ENCODE measurements at places on chromosomes 11 and 22.

DNA sequence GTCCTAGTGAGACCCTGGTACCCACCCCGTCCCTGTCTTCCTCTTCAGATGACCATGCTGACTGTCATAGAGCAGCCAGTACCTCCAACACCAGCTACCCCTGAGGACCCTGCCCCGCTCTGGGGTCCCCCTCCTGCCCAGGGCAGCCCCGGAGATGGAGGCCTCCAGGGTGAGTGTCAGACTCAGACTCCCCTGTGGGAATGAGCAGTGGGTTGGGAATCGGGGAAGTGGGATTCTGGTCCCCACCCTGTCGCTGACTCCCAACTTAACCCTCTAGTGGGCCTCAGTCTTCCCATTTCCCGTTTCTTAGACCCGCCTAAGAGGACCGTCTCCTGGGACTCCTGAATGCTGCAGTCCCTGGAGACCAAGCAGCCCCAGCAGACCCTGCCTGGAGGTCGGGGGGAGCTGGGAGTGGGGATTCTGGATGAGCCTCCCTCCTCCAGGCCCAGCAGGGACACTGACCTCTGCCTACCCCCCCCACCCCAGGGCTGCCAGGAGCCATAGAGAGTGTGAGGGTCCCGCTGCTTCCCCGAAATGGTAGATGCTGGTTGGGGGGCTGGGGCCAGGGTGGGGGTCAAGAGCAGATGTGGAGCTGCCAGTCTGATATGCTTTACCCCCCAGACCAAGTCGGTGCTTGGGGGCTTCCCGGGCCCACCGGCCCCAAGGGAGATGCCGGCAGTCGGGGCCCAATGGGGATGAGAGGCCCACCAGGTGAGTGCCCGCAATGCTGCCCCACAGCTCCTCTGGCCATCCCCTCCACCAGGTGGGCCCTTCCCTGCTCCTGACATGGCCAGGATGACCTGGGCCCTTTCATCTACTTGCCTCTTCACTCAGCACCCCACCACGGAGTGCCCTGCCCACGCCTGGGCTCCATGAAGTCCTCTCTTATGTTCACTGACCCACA lies 25.5 kb downstream of the EMID1 start:
- no peak for DNase-seq

DNA sequence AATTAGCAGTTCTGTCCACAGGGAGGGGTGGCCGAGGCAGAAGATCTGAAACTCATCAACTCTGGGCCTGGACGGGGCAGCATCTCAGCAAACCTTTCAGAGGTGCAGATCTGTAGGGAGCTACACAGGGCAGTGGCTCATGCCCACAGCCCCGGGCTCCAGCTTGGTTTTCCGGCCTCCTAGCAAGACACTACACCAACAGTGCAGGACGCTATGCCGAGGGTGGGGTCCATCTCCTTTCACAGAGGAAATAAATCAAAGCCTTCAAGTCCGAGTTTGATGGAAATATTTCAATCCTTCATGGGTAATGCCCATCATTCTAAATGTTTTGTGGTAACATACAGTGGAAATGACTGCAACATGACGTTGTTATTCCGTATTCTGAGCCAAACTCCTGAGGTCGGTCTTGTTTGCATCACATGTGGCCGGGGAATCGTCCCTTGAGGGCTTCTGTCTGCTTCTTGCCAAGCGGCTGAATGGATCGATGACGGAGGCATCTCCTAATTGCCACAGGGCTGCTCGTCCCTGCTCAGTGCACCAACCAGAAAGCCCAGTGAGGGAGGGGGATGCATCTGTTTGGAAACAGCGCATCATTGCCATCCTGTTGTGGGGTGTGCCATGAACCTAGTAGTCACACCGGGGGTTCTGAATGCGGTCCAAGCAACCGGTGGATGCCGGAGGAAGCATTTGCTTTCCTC lies 30.0 kb downstream of the LINC01488 start:
- no peak for DNase-seq

DNA sequence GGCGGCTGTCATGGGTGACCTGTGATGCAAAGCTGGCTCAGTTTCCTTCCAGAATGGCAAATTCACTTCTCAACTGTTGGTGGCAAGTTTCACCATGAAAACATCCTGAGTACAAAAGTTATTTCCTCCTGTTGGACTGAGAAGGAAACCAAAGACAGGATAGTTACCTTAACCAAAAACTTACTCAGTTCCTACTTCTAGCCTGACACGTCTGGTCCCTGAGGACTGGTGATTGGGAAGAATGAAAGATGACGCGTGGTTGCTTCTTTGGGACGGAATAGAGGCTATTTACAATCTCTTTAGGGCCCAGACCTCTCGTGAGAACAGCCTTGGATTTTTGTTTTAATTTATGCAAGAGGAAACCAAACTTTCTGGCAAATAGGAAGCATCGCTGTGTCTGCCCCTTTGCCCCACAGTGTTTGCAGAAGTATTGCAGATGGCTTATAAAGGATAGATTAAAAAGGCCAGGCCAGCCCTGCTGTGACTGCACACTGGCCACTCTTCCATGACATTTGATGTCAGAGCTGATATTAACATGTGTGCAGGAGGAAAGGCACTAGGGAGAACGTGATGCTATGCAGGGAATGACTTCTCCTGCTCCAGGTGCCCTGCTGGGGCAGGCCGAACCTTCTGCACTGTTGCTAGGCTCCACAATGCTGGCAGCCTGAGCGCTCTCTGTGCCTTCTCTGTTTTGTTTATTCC lies 7.6 kb downstream of the VPS26B start:
- DNase-seq = no peak

GRCh38 chr11:121733858-121734257 lies 281.1 kb upstream of the SORL1-AS1 start:
- no peak for DNase-seq

DNA sequence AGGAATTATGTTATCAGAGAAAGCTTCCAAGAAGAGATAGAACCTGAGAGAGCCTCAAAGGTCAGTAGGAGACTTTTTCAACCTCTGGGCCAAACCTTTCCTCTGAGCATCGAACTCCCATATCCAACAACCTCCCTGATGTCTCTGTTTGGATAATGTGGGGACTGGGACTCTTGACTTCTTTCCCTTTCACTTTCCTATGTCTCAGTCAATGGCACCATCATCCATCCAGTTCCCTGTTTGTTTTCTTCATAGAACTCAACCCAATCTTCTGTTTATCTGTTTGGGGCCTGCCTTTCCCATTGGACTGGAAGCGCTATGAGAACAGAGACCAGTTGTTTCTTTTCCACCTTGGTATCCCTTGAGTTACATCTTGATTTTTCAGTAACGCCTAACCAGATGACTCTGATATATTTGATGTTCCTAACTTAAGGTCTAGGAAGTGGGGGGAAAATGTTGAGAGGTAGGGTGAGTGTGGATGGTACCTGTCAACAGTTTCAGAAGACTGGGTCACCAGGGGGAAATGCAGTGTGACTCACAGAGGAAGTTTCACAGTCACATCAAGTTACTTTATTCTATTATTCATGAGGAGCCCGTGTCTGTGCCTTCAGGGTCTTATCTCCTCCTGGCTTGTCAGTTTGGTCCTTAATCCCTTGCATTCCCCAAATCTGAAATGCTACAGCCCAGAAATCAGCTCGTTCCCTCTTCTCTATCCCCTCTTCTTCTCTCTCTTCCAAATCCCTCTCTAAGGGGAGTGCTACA lies 4.5 kb upstream of the KCNE3 start:
- DNase-seq = no peak

GRCh38 chr11:102564110-102564509 lies 33.6 kb upstream of the MMP7 start:
- no peak for DNase-seq

DNA sequence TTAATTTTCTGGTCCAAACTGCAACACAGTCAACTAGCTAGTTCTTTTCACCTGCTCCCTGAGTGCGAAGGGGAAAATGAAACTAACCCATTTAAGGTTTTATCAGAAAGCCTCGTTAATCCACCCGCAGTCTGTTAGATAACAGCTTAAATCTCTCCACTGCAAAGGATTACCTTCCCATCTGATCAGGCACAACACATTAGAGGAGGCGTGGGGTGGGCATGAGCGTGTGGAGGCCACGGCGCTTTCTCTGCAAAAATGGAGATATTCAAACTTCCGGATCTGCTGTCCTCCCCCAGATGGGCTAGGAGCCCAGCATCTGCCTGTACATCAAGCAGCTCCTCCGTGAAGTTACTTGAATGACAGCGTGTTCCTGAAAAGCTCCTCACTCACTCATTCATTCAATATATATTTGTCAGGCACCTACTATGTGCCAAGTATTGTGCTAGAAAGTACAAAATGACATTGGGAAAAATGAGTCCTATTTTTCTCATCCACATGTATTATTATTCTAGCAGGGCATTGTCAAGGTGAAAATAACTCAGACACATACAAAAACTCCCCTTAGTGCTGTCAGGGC lies 13.5 kb upstream of the ANKK1 start:
- DNase-seq = no peak

DNA sequence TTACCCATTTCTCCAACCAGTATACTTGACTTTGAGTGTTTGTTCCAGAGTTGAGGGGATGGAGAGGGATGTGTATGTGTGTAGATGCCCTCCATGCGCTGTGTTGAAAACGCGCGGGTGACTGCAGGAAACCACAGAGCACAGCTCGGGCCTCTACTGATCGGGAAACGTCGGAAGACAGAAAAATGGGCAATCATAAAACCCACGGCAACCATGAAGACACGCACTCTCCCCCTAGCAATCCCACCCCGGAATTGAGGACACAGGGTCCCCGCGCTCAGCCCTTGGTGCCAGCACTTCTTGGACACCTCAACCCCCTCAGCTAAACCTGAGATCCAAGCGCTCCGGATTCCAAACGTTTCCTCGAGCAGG lies 251 bp upstream of the UQCC3 start:
- no peak for DNase-seq

GRCh38 chr22:37803195-37803638 lies 4.5 kb upstream of the GCAT start:
- no peak for DNase-seq

- DNase-seq = no peak
Measured at GRCh38 chr11:73398721-73399120, 22.5 kb downstream of the RELT start.

- DNase-seq = no peak
Measured at GRCh38 chr11:47267876-47268275, 2.1 kb upstream of the MADD start.

- DNase-seq = no peak
Measured at GRCh38 chr11:104390651-104391050, 226.7 kb upstream of the PDGFD start.

- DNase-seq = no peak
Measured at GRCh38 chr11:97158243-97158642, 768.4 kb downstream of the JRKL start.

DNA sequence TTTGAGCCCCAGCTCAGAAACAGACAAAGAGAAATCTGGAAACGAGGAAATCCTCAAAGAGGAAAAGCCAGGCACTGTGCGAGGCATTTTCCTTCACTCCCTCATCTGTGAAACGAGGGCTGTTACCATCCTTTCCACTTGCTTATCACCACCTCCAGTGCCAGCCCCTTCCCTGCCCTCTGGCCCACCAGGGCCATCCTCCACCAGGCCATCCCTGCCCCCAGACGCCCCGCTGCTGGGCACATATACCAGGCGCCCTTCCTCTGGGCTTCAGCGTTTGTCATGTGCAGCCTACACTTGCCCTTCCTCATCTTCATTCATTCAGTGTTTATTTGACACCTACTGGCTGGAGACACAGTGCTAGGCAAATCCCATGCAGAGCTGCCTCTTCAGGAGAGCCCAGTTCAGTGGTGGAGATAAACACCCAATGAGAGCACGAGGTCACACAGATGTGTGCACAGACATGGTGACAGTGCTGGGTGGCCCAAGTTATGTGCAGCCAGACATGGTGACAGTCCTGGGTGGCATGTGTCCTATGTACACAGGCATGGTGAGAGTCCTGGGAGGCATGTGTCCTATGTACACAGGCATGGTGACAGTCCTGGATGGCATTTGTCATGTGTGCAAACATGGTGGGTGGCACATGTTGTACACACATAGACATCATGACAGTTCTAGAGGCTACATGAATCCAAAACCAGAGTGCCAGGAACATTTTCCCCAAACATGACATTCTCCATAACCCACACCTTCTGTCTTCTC lies 9.7 kb downstream of the SPTBN2 start:
- no peak for DNase-seq

GRCh38 chr22:39719559-39720450 lies 149.3 kb downstream of the CACNA1I start:
- no peak for DNase-seq

GRCh38 chr11:1157341-1157644 lies 460 bp upstream of the MUC5AC start:
- DNase-seq = no peak

DNA sequence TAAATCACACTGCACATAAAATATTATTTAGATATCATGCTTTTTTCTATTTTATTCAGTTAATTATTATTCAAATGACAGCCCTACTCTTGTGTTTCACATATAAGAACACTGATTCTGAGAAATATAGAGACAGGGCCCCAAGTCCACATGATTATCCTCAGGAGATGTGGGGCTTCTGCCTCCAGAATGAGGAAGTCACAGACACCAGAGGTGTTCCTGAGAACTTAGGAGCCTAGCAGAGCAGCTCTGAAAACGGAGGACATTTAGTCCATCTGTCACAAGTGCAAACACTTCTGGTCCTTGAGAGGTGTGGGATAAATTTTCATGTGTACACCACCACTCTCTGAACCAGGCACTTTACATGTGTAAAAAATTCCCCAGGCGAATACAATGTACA lies 26.2 kb downstream of the TRIM66 start:
- no peak for DNase-seq

GRCh38 chr22:37157516-37158285 lies 8.0 kb upstream of the IL2RB start:
- no peak for DNase-seq

DNA sequence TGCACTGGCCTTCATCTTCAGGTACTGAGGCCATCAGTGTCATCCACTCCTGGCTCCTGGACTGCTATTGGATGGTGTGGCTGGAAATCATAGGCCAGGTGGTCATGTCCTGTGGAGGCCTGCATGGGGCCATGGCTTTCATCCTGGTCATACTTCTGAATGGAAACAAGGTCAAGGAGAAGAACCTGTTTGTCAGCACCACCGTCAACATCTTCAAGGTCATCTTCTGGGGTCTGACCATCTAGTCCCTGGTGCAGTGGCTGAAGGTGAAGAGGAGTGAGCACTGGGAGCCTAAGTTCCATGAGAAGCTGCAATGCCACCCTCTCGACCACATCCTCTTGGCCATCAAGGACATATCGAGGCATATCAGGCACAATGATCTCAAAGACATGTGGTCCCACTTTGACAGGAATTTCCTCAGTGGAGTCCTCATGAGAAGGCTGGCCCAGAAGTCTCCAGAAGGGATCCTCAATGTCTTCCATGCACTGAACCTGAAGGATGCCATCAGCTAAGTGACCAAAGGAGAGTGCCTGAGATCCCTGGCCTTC lies 120.0 kb upstream of the SERPIND1 start:
- no peak for DNase-seq

- no peak for DNase-seq
Measured at GRCh38 chr11:72513411-72513810, 79.1 kb upstream of the CLPB start.

GRCh38 chr11:77449060-77449521 lies 24.8 kb downstream of the PAK1 start:
- DNase-seq = no peak

DNA sequence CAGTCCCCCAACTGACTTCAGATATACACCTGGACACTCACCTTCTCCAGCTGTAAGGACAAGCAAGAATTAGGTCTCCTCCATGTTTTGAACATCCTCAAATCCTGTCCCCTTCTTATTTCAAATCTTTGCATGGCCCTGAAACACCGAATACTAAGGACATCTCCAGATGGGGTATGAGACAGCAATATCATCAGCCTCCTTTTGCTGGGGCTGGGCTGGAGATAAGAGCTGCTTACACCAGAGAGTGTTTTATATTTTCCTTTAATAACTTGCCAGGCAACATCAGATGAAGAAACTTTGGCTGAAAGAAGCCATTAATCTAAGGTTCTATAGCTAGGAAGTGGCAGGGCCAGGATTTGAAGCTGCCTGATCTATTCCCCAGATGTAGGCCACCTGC lies 21.6 kb downstream of the TUG1 start:
- DNase-seq = no peak

Measured in stimulated activated naive CD4-positive, alpha-beta T cell treated with Interleukin-2 at 50 U/mL for 16 hours (primary cell).